Activated CD4-positive, alpha-beta T cell treated with anti-CD3 and anti-CD28 coated beads, Interleukin-2, amount 10 ng/mL, durations not matched to agents 24 days and 14 days (primary cell): ENCODE measurements at places on chromosomes 16 and 17. TPM values are rescaled to one million over a fixed set of nuclear protein-coding genes. Genes with fewer than 3 reads are reported as not detected.

GRCh38 chr17:79792341-79792871, 4.5 kb downstream of the CBX8 start:
- no peak for DNase-seq

- DNase-seq: no peak
Measured at GRCh38 chr17:75825748-75826370, 18.3 kb downstream of the UNC13D start.

DNA sequence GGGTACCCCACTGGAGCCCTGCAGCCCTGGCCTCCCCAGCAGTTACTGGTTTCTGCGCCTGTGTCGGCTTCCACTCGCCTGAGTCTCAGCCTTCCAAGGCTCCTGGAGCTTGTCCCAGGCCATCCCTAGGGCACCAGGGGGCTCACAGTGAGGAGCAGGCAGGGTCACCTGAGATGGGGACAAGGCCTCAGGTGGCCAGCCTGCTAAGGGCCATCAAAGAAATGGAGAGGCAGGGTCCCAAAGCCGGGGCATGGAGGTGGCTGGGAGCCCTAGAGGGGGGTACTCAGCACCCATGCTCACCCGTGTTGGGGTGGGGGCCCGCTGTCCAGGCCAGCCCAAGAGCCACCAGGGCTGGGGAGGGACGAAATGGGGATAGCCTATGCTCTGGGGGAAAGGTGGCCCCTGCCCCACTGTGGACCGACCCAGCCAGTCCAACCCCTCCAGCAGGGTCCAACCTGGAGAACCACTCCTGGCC, 1.3 kb downstream of the FASN start:
- peak; percentile 66 for DNase-seq

DNA sequence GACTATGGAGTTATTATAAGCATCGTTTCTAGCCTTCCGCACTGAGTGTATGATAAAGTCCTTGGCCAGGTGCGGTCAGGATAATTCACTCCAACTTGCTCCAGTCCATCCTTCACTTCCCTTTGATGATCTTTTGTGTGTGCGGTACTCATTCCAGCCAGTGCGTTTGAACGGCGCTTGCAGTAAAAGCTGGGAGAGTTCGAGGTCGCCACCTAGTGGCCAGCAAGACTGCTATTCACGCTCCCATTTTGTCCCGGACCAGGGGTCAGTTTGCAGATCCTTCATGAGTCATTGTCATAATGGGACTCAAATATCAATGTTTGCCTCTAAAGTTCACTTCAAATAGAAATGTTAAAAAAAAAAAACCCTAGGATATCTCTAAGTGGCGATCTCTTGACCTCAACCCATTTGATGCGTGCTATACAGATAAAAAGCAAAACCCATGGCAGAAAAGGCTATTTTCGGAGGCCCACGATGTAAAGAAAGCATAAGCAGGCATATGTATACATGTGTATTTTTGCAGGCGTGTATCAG, 417.1 kb downstream of the TMEM114 start:
- DNase-seq: peak; percentile 69

DNA sequence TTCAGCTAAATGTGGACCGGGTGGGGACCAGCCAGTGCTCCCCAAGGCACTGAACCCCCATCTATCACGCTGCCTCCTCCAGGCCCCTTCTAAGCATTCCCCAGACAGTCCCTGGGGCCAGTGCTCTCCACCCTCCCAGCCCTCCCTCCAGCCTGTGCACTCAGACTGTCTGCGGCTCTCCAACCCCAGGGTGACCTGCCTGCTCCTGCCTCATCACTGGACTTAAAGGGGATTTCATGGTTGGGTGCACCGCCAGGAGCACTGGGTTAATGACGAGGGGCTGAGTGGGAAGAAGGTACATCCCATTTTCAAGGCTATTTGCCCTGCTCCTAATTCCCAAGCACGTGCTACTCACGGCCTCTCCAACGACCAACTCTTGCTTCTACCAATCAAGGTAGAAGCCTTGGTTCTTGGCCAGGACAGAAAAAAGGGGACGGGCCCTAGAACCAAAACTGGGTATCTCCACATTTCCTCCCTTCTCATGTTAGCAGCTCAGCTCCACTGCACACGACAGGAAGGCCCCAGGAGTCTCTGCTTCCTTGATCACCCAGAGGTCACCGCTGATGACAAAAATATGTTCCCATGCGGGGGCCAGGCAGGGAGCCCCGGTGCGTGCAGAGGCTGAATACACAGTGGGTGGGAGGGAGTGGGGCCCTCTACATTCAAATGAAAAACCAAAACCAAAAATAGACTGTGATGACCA, 3.5 kb upstream of the ABR start:
- peak; percentile 67 for DNase-seq

DNA sequence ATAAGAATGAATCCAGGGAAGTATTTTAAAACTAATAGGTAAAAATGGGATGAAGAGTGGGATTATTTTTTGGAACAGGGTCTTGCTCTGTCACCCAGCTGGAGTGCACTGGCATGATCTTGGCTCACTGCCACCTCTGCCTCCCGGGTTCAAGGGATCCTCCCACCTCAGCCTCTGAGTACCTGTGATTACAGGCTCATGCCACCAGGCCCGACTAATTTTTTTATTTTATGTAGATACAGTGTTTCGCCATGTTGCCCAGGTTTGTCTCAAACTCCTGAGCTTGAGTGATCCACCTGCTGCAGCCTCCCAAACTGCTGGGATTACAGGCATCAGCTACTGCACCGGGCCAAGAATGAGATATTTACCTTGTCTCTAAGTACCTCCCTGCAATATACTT, 22.1 kb downstream of the NSMCE1 start:
- DNase-seq: no peak

DNA sequence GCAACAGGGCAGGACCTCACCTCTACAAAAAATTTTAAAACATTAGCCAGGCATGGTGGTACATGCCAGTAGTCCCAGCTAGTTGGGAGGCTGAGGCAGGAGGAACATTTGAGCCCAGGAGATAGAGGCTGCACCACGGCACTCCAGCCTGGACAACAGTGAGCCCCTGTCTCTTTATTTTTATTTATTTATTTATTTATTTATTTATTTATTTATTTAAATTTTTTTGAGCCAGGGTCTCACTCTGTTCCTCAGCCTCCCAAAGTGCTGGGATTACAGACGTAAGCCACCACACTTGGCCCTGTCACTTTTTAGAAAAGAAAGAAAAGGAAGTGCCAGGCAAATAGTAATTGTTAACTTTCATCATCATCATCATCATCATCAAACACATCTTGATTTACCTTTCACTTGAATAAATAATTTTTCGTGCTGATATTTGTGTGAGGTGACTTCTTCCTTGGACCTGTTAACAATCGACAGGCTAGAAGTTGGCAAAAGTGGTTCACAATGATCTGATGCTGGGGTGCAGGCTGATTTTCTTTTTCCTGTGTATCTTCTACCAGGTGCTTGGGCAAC, 6.6 kb downstream of the PALB2 start:
- DNase-seq: no peak

GRCh38 chr16:27103954-27104353, 37.2 kb downstream of the C16orf82 start:
- no peak for DNase-seq

DNA sequence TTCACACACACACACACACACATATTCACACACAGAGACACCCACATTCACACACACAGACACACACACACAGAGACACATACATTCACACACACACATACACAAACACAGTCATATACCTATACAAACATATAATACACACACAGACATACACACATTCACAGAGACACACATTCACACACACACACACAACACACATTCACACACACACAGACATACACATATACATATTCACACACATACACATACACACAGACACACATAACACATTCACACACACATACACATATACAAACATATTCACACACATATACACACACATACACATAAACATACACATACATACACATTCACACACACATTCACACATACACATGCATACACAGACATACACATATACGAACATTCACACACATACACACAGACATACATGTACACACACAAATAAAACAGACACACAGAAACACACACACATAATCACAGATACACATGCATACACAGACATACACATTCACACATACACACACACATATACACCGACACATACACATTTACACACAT, 7.9 kb downstream of the PRCD start:
- DNase-seq: no peak

DNA sequence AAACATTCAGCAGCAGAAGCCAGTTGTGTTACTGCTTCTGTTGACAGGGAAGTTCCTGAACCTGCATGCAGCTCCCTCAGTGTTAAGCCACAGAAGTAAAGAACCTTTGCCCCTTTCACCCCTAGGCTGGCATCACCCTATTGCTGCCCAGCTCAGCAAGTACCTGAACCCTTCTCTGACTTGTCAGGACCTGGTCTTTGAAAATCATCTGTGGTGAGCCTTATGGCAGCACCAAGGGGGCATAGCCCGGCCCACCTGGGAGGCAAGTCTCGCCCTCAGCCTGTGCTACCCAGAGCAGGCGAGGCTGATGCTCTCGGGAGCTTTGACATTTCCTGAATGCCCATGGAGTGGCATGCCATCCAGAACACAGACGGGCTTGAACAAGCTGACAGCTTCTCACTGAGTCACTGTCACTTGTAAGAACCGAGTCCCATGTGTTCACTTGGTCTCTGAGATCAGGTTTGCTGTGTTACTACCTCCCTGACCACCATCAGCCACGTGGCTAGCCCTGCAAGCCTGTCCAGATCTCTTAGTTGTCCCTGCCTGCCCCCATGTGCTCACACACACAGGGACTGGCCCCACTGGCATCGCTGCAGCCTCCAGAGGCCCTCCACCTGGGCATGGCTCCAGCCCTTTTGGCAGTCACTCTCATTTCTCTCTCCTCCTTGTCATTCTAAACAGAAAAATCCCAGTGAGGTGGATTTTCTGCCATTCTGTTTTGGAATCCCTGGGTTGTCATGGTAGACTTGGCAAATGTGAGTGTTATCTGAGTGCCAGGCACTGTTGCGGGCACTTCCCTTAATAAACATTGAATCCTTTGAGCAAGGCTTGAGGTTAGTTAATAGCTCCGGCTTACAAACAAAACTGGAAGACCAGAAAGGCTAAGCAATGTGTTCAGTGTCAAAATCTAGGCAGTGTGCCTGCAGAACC, 2.9 kb upstream of the CARMIL2 start:
- DNase-seq: no peak

DNA sequence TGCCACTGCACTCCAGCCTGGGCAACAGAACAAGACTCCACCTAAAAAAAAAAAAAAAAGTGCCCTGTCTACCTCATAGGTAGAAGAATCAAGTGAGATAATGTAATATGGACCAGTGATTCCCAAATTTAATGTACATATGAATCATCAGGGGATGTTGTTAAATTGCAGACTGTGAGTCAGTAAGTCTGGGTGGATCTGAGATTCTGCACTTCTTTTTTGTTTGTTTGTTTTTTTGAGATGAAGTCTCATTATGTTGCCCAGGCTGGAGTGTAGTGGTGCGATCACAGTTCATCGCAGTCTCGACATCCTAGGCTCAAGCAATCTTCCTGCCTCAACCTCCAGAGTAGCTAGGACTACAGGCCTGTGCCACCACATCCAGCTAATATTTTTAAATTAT, 31.6 kb downstream of the HOXB1 start:
- DNase-seq: no peak

- DNase-seq: no peak
Measured at GRCh38 chr17:56610321-56610720, 16.8 kb downstream of the NOG start.

- DNase-seq: no peak
Measured at GRCh38 chr17:31740611-31741082, 118.4 kb downstream of the COPRS start.

GRCh38 chr17:59439262-59439661, 107.8 kb downstream of the YPEL2 start:
- peak; percentile 72 for DNase-seq

DNA sequence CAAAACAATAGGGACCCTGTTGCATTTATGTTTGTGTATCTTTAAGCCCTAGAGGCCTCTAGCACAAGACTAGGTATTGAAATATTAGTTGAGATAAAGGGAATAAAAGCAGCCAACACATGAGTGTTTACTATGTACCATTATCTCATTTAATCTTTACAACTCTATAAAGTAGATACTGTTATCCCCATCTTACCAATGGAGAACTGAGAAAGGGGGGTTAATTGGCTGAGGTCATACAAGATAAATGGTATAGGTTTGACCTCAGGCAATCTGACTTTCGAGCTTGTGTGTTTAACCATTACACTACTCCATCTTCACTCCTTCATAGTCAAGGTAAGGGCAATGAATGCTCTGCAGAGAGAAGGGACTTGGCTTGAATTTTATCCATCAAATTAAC, 26.3 kb upstream of the STAC2 start:
- DNase-seq: no peak

GRCh38 chr17:40542558-40543411, 22.5 kb downstream of the CCR7 start:
- peak; percentile 83 for DNase-seq

- DNase-seq: no peak
Measured at GRCh38 chr17:4531988-4532736, 23.0 kb downstream of the MYBBP1A start.

- no peak for DNase-seq
Measured at GRCh38 chr16:65774350-65774749, 592.1 kb upstream of the CDH5 start.

DNA sequence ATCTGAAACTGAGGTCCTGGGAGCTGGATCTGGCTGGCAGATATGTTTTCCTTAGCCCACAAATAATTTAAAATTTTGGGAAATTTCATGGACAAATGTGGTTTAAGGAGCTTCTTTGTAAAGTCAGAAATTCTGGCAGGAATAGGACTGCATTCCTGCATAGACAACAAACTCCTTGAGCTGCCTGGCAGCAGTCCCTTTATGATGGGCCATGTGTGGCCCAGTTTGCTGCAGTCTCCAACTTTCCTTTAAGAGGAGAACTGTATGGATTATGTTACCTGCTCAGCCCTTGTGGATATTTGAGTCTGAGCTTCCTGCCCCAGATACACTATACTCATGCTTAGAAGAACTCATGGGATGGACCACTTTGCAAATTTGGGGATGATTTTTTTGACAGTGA, 48.5 kb upstream of the HS3ST2 start:
- no peak for DNase-seq

Gene TAT
- total RNA-seq: not detected in 2 replicates

Gene TRAF4
- 155 and 168 TPM in 2 replicates for total RNA-seq

Gene HEATR9
- 0.14 TPM in 1 of 2 replicates, not detected in the other for total RNA-seq

Gene GRIN2A
- not detected in 2 replicates for total RNA-seq

Gene CCDC200
- 0.65 and 0.92 TPM in 2 replicates for total RNA-seq

Gene USH1G
- not detected in 2 replicates for total RNA-seq

Gene ALDH3A1
- total RNA-seq: not detected in 2 replicates

Gene TEX19
- 0.09 TPM in 2 replicates for total RNA-seq

Gene SLC9A5
- 5.3 TPM in 2 replicates for total RNA-seq
